ENCODE measurements at places on chromosomes 5 and 9.

DNA sequence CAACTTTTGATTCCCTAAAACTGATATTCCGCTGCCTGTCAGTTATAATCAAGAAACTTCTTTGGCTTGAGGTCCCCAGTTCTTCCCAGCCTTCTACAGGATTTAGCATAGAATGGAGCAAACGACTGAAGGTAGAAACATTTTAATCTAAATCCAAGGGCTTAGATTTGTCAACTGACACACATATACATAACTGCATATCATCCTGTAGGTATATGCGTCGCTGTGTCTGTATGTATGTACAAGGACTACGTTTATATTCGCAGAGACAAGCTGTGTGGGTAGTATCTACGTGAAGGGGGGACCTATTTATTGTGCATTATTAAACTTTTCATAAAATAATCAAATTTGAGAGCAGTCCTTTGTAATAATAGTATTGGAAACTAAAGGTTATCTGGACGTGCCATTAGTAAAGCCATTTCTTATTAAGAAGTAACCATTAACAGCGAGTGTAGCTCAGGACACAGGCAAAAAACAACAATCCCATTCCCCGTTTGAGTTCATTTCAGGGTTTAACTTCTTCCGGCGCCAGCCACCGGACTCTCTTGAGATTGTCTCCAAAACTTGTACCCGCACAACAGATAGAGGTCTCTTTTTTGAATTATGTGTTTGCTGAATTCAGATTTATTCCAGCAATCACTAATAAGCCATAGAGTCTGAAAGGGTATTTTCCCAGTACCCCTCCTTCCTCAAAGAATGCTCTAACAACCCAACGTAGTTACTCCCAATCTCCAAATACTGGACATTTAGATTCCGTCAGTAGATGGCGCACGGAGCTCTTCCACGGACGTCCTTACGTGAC is 2.1 kb upstream of the MLLT3 start:
- peak; percentile 18 for DNase-seq

- DNase-seq = no peak
These were observed 22.8 kb downstream of the RALGDS start for GRCh38 chr9:133098104-133098754.

DNA sequence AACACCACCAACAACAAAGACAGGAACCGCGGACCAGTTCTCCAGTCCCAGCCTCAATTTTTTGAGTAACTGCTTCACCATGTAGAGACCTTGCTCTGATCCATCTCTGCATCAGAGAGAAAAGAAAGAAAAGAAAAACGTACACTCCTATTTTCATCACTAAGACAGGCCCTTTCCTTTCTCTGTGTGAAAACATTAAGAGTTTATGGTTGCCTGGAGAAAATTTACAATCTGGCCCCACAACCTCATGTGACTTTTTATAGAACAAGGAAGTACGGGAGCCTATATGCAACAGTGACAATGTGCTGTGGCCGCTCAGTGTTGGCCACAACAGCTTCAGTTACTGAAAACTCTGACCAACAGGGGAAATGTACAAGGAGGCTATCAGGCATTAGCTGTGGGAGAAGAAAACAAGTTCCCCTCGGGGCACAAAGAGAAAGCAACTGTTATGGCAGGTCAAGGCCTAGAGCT is 272.9 kb upstream of the PTGER4 start:
- no peak for DNase-seq

- no peak for DNase-seq
These were observed 101.9 kb downstream of the ADAMTS2 start for GRCh38 chr5:179243333-179243732.

GRCh38 chr5:133423011-133423617 is 189.2 kb downstream of the FSTL4 start:
- no peak for DNase-seq

DNA sequence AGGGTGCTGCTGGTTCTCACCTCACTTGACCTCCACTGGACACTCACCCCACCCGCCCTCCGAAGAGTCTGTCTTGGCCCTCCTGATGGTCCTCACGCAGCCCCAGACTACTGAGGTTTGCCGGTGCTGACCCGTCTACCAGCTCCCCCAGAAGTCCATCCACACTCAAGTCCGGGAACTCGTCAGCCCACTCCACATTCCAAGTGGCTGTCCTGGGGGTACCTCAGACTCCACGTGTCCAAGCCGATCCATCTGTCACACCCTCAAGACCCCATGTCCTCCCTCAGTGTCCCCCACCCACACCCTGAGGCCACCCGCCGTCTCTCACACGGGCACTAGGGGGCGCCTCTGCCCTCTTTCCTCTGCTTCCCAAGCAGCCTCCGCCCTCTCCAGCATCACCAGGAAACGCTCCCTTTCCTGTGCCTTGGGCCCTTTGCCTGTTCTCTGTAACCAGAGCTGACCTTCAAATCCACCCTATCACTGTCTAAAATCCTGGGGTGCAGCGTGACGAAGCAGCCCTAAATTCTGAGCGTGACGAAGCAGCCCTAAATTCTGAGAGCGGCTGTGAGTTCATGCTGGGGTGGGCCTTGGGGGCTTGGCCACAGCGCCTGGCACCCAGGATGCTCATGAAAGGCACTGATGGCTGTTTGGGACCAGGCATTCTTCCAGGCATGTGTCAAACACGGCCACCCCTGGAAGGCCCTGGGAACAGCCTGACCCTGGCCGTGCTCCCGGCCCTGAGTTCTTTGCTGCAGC is 95.7 kb downstream of the KCNT1 start:
- peak; percentile 35 for DNase-seq

DNA sequence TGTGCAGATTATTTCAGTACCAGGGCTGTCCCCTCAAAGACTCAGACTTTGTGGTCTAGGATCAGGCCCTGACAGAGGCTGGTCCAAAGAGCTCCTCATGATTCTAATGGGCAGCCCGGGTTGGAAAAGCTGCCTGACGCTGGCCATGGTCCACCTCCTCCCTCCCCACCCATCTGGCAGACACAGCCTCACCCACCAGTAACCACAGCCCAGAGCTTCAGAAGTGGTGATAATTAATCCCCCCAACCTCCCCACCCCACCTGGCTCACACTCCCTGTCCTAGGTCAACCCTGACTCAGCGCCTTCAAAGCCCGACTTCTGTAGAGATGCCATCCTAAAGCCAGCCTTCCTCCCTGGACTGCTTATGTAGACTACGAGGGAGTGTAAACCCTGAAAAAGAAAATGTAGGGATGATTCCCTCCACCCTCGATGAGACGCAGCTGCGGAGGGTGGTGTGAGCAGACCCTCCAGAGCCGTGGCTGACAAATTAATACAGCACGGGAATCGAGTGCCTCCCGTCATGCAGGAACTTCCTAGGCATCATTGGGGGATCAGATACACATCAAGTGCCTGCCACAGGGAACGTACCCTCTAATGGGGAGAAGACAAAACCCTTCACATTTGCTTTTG is 7.0 kb downstream of the UBE2QL1 start:
- no peak for DNase-seq

DNA sequence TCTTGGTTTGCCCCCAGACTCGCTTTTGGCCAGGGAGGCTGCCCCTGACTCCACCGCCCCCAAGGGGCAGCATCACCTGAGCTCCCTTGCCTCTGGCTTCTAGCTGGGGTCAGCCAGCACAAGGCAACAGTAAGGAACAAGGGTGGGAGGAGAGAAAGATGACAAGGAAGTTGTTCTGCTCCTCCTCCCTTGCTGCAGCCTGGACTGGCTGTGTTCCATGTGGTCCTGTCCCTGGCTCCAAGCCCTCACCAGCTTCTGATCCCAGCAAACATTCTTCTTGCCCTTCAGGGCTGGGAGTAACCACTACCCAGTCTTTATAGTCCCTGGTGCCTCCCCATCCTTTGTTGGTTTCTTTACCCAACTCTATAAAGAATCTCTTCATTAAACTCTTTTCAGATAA is 100.3 kb upstream of the SPIN1 start:
- no peak for DNase-seq

DNA sequence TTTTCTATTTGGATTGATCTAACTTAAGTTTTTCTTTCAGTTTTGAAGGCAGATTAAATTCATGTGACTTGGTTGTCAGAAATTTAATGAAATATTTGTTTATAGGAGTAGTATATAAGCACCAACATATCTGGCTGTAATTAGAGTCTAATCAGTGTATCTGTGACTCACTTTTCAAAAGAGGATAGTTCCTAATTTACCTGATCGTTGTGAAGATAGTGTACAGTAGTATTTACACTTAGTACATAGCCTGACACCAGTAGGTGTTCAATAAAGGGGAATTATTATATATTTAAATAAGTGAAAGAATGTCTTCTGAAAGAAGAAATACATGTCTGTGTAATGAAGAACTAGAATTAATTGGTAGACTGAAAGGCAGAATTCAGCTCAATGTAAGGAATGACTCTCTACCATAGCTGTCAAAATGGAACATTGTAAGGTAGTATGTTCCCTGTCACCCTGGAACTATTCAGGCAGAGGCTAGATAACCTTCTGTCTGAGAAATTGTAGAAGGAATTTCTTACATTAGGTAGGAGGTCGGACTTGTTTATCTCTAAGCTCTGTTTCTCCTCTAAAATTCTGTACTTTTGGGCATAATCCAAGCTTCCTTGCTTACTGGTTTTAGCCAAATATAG is 8.6 kb downstream of the TGFBR1 start:
- DNase-seq = no peak

- DNase-seq = no peak
These were observed 2.6 kb downstream of the AUH start for GRCh38 chr9:91359083-91359482.

GRCh38 chr5:138653502-138653901 is 78.3 kb upstream of the HSPA9 start:
- no peak for DNase-seq

DNA sequence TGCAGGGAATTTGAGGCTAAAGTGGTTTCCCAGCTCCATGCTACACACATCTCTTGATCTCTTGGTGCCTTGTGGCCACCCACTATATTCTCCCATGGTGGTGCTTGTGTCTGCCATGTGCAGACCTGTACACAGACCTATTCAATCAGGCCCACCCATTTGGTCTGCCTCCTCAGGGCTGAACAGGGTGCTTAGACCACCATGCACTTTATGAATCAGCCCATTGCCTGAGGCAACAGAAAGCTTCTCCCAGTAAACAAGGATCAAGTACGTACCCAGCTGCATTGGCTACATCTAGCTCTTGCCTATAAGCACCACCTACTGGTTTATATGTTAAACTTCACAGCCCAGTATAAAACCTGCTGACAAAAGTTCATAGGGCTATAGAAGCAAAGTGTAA is 664.3 kb upstream of the EDIL3 start:
- DNase-seq = no peak

DNA sequence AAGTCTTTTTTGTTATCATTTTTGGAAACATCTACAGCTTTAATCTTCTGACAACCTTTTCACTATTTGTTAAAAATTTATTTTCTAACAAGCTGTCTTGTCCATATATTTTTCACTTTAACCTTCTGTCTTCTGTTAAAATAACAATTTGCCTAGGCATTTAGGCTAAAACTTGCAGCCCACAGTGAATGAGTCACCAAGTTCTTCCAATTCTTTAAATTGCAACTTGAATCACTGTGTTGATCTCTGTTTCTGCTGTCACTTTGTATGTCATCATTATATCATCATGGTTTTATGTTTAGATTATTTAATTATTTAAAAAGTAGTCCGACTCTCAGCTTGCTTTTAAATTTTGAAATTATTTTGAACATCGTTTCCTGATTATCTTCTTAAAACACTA is 473.8 kb upstream of the PTPRD start:
- DNase-seq = no peak

- DNase-seq = no peak
These were observed 31.7 kb upstream of the SCAMP1 start for GRCh38 chr5:78328585-78329173.

- DNase-seq = no peak
These were observed 78.4 kb downstream of the MACIR start for GRCh38 chr5:103336941-103337340.

DNA sequence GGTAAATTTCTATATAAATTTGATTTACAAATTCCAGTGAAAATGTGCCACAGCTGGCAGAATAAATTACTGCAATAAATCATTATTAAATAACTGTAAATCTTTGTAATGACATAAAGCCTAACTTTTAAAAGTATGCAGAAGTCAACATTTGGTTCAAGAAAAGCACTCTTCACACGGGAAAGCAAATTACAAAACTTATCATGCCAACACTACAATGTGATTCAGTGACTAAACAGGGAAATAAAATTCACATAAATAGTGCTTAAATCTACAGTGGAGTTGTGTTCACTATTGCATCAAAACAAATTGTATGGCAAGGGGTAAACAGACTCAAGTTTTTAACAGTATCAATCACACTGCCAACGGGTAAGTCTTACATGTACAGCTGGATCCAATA is 117.2 kb downstream of the BNC2 start:
- no peak for DNase-seq

DNA sequence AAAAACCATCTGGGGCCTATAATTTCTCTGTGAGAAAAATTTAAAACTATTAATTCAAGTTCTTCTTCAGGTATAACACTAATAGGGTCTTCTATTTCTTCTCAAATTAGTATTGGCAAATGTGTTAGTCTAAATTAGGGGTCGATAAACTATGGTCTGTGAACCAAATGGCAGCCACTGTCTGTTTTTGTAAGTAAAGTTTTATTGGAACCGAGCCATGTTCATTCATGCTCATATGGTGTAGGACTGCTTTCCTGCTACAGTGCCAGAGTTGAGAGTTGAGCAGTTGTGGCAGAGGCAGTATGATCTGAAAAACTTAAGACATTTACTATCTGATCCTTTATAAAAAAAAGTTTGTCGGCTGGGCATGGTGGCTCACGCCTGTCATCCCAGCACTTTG is 29.1 kb downstream of the SEC61B start:
- no peak for DNase-seq

GRCh38 chr9:72168075-72168474 is 18.8 kb downstream of the GDA start:
- no peak for DNase-seq

GRCh38 chr9:84759300-84759750 is 89.8 kb downstream of the NTRK2 start:
- no peak for DNase-seq

DNA sequence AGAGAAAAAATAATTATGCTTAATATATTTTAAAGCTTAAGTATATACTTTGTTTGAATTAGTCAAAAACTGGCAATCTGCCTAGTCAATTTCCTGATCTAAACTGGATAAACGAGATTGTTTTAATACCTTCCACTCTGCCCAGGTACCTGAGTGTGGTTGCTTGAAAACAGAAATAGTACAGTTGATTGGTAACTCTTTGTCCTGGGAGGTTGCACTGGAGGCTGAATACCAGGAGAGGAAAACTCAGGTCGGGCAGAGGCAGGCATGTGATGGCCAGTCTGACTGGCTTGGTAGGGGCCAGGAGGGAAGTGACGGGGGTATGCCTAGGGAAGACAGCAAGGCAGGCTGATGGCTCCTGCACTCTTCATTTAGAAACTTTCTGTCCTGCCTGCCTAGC is 80.2 kb downstream of the PIK3R1 start:
- DNase-seq = no peak

Data from progenitor cell of endocrine pancreas (in vitro differentiated cells).